ENCODE measurements at places on chromosomes 3 and 15.

- no peak for DNase-seq
Observed at GRCh38 chr15:56732886-56733135, 498 bp downstream of the ZNF280D start.

- no peak for DNase-seq
Observed at GRCh38 chr3:182330646-182331045, 462.7 kb upstream of the ATP11B start.

DNA sequence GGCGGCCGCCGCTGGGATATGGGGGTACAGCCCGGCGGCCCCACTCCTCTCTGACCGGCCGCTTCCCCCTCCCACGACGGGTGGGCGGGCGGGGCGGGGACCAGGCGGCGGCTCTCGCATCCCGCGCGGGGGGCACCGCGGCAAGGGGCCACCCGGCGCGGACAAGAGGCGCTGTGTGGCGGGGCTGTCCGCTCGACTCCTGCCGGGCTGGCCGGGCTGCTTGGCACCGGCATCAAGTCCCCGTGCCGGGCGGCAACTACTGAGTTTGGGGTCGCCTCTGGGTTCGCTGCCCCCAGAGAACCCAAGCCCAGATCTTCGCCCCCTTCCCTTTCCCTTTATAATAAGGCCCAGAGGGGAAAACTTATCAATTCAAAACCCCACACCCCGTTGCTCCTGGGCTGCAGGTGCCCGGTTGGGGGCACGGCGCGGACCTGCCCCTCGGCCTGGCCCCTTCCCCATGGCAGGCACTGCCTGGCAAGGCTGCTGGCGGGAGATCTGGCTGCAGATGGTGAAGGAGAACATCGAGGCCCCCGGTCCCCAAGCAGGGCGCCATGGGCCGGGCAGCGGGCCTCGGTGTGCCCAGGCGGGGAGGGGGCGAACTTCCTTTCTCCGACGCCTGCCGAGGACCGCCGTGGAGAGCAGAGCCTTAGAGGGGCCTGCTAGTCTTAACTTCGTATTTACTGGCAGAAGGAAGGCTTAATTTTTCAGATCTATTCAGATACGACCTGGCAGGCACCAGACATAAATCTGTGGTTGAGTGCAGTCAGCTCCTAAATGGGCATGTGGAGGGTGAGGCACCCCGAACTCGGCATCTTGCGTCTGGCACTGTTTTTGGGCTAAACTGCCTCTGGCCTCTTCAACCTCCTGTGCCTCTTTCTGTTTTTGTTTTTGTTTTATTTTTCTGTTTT lies 911 bp downstream of the APBA2 start:
- DNase-seq, result no peak

GRCh38 chr3:29385046-29385830 lies 104.4 kb downstream of the RBMS3 start:
- no peak for DNase-seq

DNA sequence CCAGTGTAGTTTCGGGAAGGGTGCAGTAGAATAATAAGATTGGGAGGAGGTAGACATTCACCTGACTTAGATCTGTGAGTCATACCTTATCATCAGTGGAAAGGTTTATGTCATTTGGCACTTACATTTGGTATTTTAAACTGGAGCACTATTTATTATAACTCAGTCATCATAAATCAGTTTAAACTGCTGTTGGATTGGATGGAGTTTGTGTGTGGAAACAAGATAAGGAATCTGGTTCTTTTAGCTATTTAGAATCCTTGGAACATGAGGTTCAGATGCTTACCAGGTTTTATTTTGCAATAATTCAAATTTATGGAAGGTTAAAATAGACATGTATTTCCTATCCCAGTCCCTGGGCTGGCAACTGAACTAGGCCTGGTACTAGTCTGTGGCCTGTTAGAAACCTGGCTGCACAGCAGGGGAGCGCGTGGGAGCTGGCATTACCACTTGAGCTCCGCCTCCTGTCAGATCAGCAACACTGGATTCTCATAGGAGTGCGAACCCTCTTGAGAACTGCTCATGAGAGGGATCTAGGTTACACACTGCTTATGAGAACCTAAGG lies 34.5 kb downstream of the ZFAND6 start:
- no peak for DNase-seq

DNA sequence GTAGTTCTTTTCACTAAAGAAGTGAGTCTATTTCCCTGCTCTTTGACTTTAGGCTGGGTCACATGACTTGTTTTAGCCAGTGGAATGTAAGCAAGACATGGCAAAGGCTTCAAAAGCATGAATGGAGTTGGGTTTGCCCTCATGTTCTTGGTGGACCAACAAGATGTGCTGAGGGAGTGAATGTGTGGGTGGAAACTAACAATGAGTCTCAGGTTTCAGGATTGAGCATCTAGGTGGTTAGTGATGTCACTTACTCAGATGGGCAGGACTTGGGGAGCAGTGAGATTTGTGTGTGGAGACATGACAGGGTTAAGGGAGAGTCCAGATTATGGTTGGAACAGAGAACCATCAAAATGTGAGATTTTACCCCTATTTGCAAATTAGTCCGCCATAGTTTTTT lies 181.4 kb upstream of the UBE2E1 start:
- DNase-seq, result no peak

DNA sequence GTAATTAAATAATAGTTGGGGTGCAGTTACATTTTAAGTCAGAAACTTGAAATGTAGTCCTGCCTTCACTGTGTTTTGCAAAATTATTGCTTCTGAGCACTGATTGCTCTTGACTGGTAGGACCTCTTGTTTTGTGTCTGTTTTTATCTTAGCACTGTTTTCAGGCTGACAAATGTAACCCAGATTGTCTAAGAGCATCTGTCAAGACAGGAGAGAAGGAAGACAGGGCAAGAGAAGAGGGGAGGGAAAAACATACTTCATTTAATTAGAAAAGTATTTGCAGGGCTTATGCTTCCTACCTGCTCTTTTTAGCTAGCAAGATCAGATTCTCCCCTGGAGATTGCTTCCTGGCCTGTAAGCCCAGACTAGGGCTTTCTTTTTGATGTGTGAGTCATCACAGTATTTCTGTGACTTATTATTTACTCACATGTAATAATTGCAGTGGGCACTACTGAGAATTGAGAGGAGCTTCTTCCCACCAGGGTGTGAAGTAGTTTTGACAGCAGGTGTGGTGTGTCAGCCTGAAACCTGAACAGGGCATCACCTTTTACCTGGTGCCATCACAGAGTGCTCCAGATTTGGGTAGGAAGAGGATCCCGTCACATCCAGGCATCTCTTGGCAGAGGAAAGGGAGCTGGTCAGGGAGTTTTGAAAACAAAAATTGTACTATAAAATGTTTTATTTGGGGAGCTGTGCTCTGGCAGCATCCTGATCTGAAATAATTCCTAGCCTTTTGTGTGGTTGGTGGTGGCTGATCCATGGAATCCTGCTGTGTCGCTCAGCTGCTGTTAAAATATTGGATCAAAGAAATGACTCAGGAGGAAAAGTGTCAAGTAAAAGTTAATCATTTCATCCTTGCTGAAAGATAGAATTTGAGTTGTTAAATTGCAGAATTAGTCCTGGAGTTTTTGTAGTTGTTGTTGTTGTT lies 98.2 kb downstream of the TMEM108 start:
- no peak for DNase-seq

DNA sequence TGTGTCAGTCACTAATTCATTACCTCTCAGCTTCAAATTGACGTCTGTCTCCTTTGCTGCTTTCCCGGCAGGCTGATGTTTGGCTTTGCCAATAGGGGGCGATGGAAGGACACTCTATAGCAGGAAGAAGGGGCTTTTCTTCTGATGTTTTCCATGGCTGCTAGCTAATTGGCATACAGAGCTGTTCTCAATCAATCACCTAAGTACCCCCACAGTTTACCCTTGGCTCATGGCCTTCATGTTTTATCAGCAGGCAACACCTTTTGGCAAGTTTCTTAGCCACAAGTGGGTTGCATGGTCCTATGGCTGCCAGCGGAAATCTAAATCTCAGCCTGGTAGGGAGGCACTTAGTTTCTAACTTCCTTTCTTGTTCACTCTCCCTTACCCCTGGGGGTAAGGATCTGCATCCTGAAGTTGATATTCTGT lies 45.0 kb downstream of the ESYT3 start:
- DNase-seq, result no peak

DNA sequence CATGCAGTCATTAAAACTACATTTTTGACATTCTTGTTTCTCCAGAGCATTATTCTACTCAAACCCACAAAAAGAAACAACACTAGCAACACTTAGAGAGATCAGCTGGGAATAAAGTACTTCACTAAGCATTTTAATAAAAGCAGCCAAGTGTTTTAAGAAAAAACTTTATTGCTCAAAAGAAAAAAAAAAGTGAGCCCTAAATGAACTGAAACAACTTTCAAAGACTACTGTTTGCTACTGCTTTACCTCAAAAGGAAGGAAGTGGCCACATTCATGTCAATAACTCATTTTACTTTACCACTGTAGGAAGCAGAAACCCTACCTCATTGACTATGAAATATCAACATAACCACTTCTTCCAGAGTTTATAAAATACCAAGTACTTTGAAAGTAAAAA lies 91.3 kb downstream of the UACA start:
- no peak for DNase-seq

GRCh38 chr3:48387634-48388033 lies 15.6 kb downstream of the FBXW12 start:
- no peak for DNase-seq

DNA sequence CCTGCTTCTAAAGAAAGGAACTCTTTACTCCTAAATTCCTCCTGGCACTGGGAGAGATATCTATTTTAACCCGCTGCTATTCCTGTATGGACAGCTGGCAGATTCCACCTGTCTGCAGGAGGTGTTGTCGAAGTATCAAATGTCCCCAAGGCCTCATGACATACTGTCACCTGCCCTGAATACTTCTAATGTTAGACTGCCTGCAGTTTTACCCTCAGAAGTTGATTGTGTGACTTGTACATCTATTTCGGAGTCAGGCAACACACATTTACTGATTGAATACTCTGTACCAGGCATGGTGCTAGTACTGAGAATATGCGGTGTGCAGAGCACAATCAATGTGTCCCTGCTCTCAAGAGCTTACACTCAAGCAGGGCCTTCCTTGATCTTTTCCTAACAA lies 38.6 kb downstream of the PDZRN3 start:
- DNase-seq, result no peak

GRCh38 chr15:93261845-93262244 lies 172.8 kb upstream of the RGMA start:
- no peak for DNase-seq

- no peak for DNase-seq
Observed at GRCh38 chr3:98058244-98058960, 23.3 kb upstream of the GABRR3 start.

- no peak for DNase-seq
Observed at GRCh38 chr3:28286595-28286994, 45.2 kb downstream of the CMC1 start.

- DNase-seq, result no peak
Observed at GRCh38 chr3:126485956-126486355, 10.3 kb upstream of the ZXDC start.

- DNase-seq, result no peak
Observed at GRCh38 chr3:119292666-119293065, 1.5 kb upstream of the ARHGAP31 start.

DNA sequence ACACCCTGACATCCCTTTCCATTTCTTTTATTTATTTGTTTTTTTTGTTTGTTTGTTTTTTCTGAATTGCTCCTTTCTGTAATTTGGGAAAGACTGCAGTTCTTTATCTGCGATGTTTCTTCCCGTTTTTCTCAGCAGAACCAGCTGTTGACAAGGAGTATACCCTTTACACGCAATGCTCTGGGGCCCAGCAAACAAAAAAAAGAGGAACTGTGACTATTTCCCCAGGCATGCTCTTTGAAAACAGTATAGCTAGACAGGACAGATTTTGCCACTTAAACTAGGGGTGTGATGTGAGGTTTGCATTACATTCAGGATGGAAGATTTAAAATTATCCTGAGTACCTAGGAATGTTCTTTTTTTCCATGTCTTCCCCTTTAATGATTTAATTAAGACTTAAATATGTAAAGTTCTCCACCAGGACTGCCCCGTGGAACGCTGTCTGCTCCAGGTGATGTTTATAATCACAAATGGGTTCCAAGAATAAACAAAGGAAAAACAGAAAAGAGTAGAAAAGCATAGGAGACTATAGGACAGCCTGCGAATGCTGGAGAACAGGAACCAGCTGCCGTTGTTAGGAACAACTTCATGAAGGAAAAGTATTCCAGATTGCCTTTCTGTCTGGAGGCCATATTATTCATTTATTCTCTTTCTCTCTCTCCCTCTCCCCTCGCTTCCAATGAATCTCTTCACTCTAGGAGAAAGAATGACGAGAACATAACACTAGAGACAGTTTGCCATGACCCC lies 43.3 kb downstream of the TGFBR2 start:
- no peak for DNase-seq

DNA sequence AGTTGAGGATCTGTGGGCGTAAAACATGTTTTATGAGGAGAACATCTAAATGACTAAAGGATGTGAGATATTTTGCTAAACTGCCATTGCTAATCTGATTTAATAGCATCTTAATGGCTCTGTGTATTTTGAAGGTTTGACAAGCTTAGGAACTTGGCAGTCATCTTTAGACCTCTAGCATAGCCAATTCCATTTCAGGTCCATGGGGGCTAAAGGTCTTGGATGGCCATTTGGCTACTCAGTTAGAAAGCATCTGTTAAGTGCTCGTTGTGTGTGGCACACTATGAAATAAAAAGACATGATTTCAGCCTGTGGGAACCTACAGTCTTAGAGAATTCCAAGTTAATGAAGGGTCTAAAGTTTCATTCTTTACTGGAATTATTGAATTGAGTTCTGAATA lies 236.2 kb downstream of the IL5RA start:
- no peak for DNase-seq

- no peak for DNase-seq
Observed at GRCh38 chr15:74783072-74783807, 1.4 kb downstream of the CSK start.

DNA sequence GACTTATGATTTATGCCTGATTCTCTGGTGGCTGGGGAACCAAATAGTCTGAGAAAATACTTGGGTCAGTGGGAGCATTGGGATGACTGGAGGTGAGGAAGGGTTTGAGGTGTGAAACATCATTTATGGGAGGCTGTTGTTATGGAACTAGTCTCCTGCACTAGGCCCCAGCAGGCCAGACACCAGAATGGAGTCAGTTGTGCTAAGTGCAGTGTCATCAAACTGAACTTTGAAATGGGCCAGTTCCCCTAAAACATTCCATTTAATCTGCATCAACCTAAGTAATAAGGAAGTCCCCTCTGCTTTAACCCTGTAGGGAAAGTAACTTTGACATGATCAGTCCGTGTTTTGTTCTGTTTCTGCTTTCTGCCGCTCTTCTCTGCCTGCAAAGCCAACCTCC lies 44.9 kb upstream of the KLHL25 start:
- no peak for DNase-seq
